ENCODE measurements at places on chromosomes 4 and X.

- no peak for DNase-seq
Measured at GRCh38 chrX:30488092-30488491, 89.5 kb downstream of the TASL start.

DNA sequence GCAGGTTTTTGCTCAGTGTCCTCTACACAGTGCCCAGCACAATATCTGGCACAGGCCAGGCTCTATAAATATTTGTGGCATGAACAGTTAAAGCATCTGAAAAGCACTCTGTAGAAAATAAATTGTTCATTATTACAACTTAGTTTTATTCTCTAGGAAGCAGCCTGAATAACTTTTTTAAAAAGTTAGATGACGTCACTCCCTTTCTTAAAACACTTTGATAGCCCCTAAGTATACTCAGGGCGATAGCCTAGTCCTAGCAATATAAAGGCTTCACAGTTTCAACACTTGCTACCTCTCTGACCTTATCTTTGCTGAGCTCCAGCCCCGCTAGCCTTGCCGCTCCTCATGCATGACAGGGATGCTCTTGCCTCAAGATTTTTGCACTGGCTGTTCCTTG lies 80.6 kb downstream of the GPM6A start:
- no peak for DNase-seq

DNA sequence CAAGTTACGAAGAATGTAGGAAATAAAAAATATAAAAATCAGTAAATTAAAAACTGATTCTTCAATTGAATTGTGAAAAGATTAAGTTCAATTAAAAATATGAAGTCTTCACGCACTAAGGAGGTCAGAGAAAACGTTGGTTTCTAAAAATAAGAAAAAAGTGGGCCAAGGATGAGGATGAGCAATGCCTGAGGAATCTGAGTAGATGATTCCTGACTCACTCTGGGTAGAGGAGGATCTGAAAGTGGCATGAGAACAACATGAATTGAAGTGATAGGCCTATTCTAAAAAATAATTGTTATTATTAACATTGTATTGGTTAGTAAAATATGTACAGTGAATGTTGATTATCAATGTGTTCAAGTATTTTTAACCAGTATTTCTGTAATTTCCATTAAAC lies 444.2 kb downstream of the GRIA2 start:
- DNase-seq: no peak

GRCh38 chr4:185921583-185922555 lies 109.9 kb upstream of the SORBS2 start:
- DNase-seq: no peak

DNA sequence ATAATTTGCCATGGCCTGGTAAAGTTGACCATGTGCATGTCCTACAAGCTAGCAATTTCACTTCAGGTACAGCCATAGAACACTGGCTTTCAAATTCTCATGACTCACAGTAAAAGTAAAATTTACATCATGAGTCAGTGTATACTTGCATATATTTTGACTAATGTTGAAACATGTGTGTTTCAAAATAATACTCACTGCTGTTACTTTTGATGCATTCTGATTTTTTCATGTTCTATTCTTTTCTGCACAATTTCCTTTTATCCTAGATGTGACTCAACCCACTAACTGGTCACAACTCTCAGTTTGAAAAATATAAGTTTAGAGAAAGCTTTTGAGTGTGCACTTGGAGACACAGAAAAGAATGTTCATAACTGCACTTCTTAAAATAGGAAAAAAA lies 365.7 kb downstream of the FGF13 start:
- no peak for DNase-seq

DNA sequence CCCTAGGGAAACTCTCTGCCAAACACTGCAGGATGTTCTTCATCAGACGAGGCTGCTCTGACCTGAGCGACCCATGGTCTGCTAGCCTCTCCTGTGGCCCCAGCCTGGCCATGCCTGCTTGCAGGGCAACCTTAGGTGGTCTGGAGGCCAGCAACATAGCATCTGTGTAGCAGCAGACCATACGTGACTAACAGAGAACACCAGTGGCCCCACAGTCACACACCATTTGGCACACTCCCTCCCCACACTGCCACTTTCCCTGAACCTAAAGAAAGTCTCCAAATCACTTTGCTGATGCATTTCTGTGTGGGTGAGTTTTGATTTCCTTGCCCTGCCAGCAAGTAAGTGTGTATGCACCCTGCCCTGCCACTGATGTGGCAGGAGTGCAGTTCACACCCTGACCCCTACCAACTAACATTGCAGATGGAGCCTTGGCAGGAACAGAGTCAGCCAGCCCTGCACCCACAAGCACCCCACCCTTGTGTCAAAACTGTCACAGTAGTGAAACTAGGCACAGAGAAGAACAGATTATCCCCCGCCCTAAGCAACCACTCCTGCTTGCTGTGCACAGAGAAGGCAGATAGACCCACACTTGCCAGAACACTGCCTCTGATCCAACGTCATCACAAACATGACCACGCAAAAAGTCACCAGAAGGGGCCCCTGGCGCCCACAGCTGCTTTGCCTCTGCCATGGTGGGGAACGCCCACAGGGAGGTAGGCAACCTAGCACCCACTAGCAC lies 249.1 kb downstream of the SPIN4 start:
- no peak for DNase-seq

- no peak for DNase-seq
Measured at GRCh38 chr4:100340512-100341485, 150.5 kb upstream of the DDIT4L start.

DNA sequence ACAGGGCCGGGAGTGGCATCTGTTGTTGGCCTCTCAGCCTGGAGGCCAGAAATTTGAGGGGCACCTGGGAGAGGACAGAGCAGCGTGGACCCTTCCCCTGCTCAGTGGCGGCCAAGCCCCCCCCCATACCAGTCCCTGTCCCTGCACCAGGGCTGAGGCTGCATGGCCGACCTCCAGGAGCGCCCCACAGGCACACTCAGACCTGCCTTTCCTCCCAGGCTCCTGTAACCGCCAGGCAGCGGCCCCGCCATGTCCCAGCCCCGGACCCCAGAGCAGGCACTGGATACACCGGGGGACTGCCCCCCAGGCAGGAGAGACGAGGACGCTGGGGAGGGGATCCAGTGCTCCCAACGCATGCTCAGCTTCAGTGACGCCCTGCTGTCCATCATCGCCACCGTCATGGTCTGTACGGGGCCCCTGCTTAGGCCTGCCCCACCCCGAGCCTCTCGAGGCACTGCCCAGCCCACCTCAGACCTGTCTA lies 15.3 kb downstream of the TMEM175 start:
- DNase-seq: no peak

- peak; percentile 48 for DNase-seq
Measured at GRCh38 chr4:48944756-48945241, 38.2 kb upstream of the OCIAD2 start.

DNA sequence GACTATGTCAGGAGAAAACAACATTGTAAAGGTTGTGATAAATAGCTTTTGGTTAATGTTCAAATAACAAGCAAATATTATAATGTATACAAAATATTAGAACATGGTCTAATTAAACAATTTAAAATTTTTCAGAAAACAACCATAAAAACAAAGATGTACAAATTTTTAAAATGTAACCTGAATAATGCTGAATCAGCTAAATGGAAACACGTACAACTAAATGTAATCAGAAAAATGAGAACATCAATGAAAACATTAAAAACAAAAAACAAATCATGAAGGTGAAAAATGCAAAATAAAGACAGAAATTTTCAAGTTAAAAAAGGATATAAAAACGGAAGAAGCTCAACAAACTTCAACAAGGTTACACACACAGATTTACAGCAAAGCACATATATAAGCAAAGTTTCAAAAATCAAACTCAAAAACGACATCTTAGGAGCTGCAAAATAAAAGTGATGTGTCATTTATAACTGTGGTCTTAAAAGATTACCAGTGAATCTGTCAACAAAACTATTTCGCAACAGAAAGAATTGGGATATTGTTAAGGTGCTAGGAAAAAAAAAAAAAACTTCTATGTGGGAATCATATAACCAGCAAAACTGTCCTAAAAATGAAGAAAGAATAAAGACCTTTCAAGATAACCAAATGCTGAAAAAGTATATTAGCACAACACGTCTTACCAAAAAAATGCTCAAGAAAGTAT lies 31.8 kb downstream of the ZNF732 start:
- DNase-seq: no peak

- DNase-seq: no peak
Measured at GRCh38 chrX:13574600-13574999, 5.2 kb downstream of the EGFL6 start.

- peak; percentile 71 for DNase-seq
Measured at GRCh38 chr4:37977471-37978247, 17.5 kb downstream of the PTTG2 start.

DNA sequence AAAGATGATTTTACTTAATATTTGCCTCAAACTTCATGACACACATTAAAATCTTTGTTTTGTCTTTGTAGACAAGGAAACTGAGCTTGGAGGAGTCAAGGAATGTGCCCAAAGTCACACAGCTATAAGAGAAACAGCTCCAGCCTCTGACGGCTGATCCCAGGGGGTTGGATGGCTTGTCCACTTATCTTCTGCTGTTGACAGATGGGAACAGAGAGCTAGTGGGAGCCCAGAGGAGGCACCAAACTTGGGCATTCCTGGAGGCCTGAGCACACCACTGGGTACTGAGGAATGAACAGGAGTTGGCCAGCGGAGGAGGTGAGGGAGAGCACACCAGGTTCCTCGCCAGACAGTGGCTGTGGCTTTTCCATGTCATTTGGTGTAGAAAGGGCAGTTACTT lies 56.4 kb upstream of the GPR78 start:
- DNase-seq: no peak

- DNase-seq: no peak
Measured at GRCh38 chr4:84512277-84512676, 13.2 kb upstream of the NKX6-1 start.

GRCh38 chrX:86047174-86047935 lies at the start of gene CHM:
Gene CHM, minus strand, starts transcription at chrX:86047558. Its CDS starts 26 bp downstream, at chrX:86047532.
- peak; percentile 92 for DNase-seq

DNA sequence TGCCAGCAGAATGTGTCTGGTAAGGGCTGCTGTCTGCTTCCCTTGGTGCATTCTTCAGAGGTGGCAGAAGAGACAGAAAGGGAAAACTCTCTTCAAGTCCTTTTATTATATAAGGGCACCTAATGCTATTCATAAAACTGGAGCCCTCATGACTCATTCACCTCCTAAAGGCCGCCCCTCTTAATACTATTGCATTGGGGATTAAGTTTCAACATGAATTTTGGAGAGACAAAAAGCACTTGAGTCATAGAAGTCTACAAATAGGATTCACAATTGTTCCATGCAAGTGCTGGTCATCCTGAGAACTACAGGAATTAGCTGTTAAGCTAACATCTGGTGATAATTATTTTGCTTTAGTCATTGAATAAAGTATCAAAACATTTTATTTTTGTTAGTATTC lies 349.5 kb downstream of the HS3ST1 start:
- DNase-seq: no peak

DNA sequence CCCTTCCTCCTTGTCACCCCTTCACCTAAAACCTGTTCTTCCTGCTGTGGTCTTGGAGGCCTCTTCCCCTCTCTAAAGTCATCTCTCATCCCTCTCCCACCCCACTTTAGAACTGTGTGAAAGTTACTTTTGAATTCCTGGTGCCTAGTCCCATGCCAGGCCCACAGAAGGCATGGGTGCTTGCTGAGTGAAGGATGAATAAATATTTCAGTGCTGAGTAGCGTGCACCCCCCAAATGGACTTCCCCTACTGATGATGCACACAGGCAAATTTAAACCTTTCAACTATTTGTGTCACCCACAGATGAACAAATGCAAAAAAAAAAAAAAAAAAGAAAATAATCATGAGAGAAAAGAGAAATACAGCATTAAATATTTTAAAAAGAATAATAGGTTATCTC lies 19.8 kb downstream of the PSMD10 start:
- DNase-seq: no peak

GRCh38 chr4:169815606-169816005 lies 57.9 kb upstream of the HPF1 start:
- DNase-seq: no peak

DNA sequence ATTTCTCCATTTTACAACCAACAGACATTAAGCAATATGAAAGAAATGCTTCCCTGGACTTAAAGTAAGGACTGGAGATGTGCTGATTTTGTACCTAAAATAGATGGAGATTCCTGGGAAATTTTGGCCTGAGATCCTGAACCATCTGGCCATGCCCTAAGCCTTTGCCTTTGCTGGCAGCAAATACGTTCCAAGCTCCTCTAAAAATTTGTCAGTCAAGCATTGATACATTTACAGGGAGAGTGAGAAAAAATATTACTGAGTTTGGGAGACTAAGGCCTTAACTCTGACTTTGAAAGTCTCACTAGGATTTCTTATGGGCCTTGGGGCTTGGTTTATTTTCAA lies 63.9 kb downstream of the FHDC1 start:
- DNase-seq: no peak

- no peak for DNase-seq
Measured at GRCh38 chr4:167233685-167234315, 494 bp downstream of the SPOCK3 start.

DNA sequence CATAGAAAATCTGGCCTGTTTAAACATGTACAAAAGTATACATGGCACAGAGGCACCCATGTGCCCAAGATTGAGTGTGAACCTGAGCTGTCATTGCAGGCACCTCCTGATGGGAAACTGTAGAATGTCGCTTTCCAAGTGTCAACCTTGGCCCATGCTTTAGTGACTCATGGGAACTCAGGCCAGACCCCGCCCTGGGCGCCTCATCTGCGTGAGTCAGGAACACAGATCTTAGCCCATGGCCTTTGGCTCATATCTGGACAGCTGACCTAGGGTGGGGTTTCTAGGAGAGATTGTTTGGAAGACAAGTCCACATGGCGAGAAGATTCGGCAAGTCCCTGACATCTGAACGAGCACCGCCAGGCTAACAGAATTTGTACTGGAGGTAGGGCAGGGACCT lies 50.0 kb downstream of the CYTL1 start:
- DNase-seq: no peak

GRCh38 chrX:87580862-87581261 lies 63.3 kb downstream of the KLHL4 start:
- no peak for DNase-seq

DNA sequence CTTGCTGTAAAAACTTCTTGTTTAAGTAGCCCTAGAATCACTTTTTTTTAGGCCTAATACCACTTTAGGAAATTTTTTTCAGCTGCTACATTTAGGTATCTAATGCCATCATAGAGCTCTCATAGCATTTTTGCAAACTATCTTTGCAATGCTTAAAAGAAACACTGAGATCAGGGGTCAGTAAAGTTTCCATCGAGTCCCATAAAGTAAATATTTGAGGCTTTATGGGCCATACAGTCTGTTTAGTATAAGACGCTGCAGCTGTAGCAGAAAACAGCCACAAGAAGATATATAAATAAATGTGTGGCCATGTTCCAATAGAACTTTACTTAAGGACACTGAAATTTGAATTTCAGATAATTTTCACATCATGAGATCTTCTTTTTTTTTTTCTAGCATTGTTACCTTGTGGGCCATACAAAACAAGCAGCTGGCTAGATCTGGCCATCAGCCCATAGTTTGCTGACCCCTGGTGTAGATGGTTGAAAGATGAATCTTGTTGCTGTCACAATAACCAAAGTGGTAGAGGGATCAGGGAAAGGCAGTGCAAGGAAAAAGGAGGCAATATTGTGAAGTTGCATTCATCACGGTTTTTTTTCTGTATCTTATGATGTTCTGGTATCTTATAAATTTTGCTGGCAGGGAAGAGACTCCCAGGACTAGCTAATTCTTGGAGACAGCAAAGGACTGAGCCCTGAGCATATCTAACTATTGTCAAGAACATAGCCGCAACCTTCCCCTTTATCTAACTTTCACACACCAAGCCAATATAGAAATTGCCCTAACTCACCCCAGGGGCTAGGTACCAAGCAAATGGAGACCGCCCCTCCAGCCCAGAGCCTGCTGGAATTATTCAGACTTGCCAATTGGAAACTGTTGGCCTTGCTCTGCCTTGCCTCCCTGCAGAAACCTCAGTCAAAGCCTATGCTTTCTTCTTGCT lies 46.6 kb downstream of the RASGEF1B start:
- DNase-seq: peak; percentile 64

GRCh38 chr4:59539401-59539800 lies 1660.7 kb upstream of the ADGRL3 start:
- DNase-seq: no peak
